NCI-H2171 (cell line): ENCODE measurements at places on chromosomes 7 and 10.

- DNase-seq, result no peak
These were observed 340.2 kb downstream of the SUGCT start for GRCh38 chr7:40474790-40475680.

- DNase-seq, result no peak
These were observed 1.7 kb upstream of the MYO1G start for GRCh38 chr7:44980393-44981034.

GRCh38 chr10:482848-483247 lies 206.6 kb downstream of the DIP2C start:
- no peak for DNase-seq

DNA sequence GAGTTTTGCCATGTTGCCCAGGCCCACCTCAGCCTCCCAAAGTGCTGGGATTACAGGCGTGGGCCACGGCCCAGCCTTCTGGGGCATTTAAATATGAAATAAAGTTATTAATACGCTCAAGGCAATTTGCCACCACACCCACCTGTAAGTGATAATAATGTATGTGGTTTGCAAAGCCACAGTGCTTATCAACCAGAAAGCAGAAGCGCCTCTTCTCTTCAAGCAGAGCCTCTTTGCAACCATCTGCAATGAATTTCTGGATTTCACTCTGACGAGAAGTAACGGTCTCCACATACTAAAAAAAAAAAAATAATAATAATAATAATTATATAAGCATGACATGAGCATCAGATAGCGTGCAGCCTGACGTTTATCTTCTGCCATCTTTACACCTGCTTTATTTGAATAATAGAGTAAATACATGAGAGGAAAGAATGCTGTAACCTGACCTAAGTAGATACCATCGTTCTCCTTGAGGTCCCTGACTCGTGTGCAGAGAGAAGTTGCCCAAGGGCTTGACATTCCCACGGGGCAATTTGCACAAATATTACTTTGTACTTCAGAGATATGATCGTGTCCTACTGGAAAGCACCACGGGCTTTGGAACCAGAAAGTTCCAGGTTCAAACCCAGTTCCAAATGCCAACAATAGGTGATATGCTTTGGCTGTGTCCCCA lies 34.0 kb downstream of the BRI3 start:
- DNase-seq, result no peak

DNA sequence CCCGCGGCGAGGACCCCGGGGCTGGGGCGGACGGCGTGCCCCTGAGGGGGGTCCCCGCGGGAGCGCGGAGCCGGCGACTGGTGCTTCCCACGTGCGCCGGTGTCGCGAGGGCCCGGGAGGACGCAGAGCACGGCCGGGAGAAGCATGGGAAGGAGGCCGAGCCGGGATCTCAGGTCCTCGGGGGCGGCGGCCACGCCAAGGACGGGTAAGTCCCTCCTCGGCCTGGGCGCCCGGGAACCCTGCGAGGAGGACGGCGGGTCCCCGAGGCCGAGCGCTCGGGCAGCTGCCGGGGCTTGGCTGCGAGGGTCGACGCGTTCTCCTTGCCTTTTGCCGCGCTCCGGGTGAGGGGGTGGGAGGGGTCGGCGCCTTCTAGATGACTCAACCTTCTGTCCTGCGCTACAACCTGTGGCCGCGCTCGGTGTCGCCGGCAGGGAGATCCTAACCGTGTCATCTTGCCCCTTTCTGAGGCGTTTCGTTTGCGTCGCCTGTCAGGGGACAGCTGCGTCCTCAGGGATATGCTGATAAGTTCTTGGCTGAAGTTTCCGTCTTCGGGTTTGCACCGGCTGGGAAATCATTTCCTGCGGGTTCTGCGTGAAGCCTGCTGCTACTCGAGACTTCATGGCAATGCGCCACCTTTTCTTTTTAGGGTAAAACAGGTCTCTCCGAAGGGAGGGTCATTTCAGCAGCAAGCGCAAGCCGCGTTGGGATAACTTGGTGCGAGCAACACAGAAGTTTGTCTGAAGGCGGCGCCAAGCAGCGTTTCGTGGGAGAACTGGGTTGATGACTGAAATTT lies 529 bp downstream of the TASOR2 start:
- DNase-seq, result no peak

DNA sequence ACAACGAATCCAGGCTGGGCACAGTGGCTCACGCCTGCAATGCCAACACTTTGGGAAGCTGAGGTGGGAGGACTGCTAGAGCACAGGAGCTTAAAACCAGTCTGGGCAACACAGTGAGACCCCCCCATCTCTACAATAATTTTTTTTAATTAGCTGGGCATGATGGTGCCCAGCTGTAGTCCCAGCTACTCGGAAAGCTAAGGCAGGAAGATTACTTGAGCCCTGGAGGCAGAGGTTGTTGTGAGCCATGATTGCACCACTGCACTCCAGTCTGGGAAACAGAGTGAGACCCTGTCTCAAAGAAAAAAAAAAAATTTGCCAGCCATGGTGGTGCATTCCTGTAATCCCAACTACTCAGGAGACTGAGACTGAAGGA lies 396.3 kb downstream of the KCNMA1 start:
- no peak for DNase-seq

DNA sequence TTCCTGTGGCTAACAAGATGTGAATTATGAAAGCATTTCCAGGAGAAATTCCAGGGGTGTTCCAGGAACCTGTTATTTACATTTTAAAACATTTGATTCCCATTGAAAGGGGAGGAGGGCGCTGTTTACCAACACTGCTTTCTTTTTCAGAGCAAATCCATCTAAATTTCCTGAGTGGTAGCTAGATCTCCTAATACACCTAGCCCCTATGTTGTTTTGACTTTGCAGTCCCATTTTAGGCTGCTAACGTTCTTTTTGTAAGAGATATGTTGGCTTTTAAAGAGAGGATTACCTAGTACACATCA lies 130.8 kb downstream of the TCF7L2 start:
- DNase-seq, result no peak

GRCh38 chr10:52332815-52333214 lies 18.7 kb downstream of the DKK1 start:
- DNase-seq, result no peak

GRCh38 chr10:112650588-112651030 lies 203.6 kb downstream of the VTI1A start:
- DNase-seq, result no peak

- no peak for DNase-seq
These were observed 54.8 kb upstream of the EXOC4 start for GRCh38 chr7:133197972-133198544.

DNA sequence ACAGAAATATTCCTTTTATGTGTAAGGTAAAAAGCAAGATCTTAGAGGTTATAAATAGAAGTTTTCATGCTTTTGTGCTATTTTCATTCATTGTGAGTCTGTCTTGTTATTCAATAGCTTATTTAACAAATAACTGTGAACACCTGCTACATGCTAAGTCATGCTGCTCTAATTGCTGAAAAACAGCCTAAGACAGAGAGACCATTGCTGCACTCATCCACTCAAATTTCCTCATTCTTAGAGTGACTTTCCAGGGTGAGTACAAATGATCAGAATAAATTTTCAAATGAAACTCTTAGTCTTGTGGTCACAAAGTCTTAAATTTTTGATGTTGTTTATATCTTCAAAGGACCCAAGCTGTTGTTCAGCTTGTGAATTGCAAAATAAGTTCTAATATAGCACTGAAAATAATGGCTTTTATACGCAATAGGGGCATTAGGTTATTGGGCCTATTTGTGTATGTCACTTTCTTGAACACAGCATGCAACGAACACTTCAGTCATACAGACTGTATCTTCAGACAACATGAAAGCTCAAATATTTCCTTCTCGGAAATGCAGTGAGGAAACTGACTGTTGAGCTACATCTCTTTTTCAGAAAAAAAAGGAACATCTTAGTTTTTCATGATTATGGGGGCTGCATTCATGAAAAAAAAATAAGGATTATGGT lies 247.9 kb upstream of the PCDH15 start:
- no peak for DNase-seq

GRCh38 chr10:7580520-7580919 lies 86.2 kb downstream of the ITIH5 start:
- no peak for DNase-seq

DNA sequence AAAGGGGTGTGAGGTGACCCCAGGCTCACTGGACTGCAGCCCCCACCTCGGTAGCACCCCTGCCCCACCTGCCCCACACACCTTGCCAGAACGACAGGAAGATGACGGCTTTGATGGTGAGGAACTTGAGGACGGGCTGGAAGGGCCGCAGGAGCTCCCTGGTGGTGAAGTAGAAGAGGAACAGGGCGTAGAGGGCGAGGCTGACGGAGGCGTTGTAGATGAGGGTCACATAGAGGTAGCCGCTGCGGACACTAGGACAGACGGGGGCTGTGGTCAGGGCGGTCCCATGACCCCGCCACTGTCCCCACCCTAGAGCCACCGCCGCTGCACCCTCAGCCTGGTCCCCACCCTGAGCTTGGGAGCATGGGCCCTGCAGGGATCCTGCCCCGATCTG lies 7.6 kb downstream of the TMEM184A start:
- DNase-seq, result no peak

DNA sequence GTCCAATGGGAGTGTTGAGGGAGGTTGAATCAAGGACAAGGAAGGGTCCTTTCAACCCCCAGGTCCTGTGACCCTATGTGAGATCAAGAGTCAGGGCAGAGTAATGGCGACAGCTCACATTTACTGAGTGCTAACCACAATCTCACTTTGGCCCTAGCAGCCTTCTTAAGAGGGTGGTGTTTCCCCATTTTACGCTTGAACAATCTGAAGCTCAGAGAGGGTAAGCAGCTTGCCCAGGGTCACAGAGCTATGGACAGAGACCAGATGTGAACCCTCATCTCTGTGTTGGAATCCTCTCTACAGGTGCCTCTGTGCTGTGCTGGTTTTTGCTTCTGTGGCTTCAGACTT lies 102.0 kb downstream of the GRK5 start:
- no peak for DNase-seq

DNA sequence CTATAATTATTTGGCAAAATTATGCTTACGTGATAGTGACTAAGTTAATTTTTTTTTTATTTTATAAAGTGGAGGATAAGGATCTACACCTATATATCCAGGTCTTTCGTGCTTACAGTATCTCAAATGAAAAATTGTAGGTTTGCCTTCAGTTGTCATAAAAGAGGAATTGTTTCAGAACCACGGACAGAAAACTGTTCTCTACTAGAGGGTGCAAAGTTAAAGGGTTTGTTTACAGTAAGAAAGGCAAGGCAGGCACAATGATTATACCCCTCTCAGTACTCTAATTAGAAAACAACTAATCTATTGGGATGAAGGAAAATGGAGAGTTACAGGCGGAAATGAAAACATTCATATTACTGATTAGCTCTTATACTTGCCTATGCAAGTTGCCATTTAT lies 1.5 kb downstream of the PCLO start:
- no peak for DNase-seq

- no peak for DNase-seq
These were observed 352.8 kb upstream of the VSTM2A start for GRCh38 chr7:54189330-54189729.

GRCh38 chr10:108970016-108970415 lies 953.3 kb downstream of the XPNPEP1 start:
- DNase-seq, result no peak
